ENCODE measurements at places on chromosomes 16 and 17.

DNA sequence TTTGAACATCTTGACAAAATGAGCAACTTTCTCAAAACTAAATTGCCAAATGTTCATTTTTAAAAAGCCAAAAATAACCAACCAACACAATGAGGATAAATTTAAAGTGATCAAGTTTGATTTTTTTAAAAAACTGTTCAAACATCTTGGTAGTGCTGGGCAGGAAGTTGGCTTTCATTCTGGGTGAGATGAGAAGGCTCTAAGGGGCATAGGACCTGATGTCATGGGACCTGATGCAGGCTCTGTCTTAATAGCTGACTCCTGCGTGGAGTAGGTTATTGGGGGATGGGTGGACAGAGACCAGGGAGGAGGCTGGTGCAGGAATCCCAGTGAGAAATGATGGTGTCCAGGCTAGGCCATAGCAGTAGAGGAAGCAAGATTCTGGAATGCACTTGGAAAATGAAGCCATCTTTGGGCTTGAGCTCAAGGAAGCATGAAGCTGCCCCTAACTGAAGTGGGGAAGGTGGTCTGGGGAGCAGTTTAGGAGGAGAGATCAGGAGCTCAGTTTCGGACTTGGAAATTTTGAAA, 20.4 kb downstream of the NLRC5 start:
- no peak for DNase-seq

- DNase-seq, result no peak
These were observed 12.7 kb downstream of the SCGB1C2 start for GRCh38 chr17:149897-150584.

DNA sequence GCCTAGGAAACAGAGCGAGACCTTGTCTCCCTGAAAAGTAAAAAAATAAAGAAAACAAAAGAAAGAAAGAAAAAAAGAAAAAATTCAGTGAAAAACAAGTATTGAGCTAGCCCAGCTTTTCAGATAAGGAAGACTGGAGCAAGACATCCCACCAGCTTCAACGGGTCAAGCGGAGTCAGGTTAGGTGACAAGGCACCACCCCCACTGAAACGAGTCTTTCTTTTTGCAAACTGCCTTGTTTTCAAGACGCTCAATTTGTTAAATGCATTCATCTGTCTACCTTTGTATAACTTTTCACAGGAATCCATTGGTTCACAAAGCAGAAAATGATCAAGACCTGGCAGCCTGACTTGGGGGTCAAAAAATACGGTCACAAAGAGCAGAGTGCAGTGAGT, 10.7 kb upstream of the AXIN2 start:
- no peak for DNase-seq

- no peak for DNase-seq
These were observed 24.3 kb upstream of the LASP1NB start for GRCh38 chr17:38900978-38901656.
